ENCODE measurements at places on chromosomes 5 and 9. TPM values are rescaled to one million over a fixed set of nuclear protein-coding genes. Genes with fewer than 3 reads are reported as not detected.

Gene MYORG
- 9.1 TPM for total RNA-seq

Gene PCDHGA6
- total RNA-seq = 0.08 TPM

Gene HIGD2A
- 142 TPM for total RNA-seq

Gene PITX1
- total RNA-seq = not detected

Gene FAM221B
- total RNA-seq = not detected

Gene PCDHB9
- total RNA-seq = not detected
